ENCODE measurements at places on chromosomes 2 and 18.

GRCh38 chr2:63740943-63741342 lies 100.8 kb upstream of the UGP2 start:
- no peak for DNase-seq

- no peak for DNase-seq
These were observed 83.5 kb downstream of the NFATC1 start for GRCh38 chr18:79479116-79479760.

- no peak for DNase-seq
These were observed 65.6 kb downstream of the NOL4 start for GRCh38 chr18:34158881-34159690.

- no peak for DNase-seq
These were observed 298.2 kb downstream of the TCF4 start for GRCh38 chr18:55289775-55290174.

GRCh38 chr2:131125195-131125757 lies 20.1 kb downstream of the PLEKHB2 start:
- no peak for DNase-seq

GRCh38 chr2:55051026-55051866 lies 995 bp upstream of the RTN4 start:
- DNase-seq, result no peak

- DNase-seq, result no peak
These were observed 135.7 kb downstream of the OTX1 start for GRCh38 chr2:63186331-63186730.

DNA sequence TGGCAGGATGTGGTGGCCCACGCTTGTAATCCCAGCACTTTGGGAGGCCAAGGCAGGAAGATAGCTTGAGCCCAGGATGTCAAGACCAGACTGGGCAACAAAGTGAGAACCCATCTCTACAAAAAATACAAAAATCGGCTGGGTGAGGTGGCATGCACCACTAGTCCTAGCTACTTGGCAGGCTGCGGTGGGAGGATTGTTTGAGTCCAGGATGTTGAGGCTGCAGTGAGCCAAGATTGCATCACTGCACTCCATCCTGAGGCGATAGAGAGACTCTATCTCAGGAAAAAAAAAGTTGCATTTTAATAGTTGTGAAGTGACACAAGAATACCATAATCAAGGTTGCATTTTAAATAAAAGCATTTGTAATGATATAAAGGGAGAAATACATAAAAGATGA lies 124.1 kb upstream of the SLC38A11 start:
- no peak for DNase-seq

- DNase-seq, result peak; percentile 17
These were observed at the start of gene UNC80 for GRCh38 chr2:209771474-209772289. UNC80 (plus strand) TSS chr2:209771832; CDS start chr2:209772073, 241 bp downstream.

DNA sequence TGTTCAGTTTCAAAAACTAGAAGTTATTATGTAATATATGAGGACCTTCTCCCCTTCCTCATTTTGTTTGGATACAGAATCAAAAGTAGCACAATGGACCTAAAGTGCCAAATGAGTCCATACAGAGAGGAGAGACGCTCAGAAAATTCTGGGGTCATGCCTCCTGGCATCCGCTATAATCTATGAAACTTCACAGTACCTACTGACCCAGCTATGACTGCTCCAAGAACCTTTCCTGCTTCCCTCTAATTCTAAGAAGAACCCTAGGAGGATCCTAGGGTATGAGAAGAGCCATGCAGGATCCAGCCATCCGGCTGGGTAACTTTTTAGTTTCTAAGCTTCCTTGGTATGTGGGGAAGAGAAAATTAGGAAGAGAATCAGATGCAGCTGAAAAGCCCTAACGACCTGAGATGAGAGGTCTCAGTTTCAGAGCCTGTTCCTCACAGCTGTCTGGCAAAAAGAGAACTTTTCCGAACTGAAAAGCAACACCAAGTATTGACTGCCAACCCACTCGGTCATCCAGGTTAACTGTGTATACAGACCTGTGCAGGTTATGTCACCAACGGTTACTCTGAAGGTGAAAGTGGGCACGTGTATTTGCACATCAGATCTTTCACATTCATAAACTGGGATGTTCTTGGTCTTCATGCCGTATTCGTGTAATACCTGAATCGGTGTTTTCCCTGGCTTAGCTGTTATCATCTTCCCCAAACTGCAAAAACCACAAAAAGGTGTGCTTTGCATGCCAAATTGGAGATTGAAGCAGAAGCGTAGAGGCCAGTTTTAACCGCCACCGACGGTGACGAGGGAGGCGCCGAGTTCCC lies 1.1 kb downstream of the PRKRA start:
- peak; percentile 17 for DNase-seq

DNA sequence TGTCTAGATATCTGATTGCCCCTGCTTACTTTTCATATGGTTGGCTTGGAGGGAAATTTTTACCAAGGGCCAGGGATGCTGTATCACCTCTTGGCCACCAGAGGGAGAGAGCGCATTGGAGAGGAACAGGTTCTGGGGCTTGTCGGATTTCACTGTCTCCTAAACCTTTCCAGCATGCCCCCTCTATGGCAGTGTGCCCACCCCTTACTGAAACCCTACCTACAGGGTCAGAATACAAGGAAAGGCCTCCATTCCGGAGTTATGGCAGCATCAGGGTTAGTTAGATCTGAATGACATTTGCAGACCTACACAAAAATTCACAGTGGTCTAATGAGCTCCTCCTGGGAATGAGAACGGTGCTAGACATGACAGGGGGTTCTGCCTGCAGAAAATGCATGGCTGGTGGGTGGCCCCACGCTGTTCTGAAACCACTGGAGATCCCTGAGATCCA lies 5.8 kb downstream of the SLC14A2 start:
- peak; percentile 38 for DNase-seq

DNA sequence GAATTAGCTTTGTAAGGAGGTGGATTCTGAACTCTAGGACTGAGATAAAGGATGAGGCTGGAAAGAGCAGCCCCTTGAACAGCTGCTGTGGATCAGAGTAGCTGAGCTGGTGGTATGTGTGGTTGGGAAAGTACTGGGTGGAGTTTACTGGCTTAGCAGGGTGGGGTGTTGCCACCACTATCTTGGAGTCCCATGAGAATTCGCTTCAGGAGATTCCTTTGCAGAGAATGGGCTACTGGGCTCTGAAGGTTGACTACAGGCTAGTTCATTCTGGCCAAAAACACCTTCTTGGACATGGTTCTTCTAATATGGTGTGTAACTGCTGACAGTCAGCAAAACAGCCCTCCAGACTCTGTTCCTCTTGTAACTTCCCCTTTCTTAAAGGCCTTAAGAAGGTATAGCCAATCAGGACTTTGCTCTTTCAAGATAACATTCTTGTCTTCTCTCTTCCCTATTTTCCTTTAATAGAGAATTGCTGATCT lies 52.7 kb downstream of the TET3 start:
- peak; percentile 80 for DNase-seq

DNA sequence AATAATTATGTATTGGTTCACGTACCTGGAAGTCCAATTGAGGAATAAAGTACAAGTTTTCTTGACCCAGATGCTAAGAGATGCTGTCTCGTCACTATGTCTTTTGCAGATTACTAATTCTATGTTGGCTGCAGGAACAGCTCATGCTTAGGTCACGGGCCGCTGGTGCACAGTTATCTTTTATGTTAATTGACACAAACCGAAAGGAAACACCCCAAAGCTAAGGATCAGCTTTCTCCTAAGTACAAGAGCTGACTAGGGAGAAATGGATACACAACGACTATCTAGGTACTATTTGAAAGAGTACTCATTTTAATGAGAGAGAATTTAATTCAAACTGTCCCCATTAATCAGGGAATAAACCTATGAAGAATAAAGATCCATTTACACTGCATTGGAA lies 217.7 kb upstream of the SLC35G4 start:
- DNase-seq, result no peak

DNA sequence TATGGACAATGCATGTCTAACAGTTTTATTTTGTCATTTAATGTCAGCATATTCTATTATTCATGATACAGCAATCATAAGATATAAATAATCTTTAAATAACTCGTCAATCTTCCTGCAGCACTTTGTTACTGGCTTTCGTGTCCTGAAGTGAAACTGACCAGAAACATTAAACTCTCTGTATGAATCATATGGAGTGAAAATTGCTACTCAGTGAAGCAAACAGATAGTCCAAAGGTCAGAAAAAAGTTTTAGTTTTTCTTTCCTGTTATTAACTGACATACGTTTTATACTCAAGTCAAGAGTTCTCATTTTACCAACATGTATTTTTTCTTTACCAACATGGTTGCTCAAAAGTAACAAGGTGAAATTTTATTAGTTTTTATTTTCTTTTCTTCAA lies 106.8 kb upstream of the GALNT5 start:
- no peak for DNase-seq

- no peak for DNase-seq
These were observed 729.4 kb downstream of the RNF144A start for GRCh38 chr2:7646661-7647060.

DNA sequence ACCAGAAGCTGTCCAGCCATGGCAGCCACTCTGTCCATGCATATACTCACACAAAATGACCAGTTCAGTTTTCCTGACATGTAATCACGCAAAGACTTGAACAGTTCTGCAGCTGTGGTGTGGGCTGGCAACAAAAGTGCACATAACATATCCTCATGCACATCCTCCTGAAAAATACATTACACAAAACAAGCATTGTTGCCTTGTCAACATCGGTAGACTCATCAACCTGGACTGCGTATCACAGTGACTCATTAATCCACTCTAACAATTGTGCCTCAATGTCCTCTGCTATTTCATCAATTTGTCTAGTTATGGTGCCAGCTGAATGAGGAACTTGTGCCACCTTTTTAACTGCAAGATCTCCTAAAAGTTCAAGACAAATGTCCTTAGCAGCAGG lies 19.5 kb downstream of the RBKS start:
- DNase-seq, result no peak

GRCh38 chr2:105454801-105455485 lies 56.1 kb upstream of the FHL2 start:
- DNase-seq, result peak; percentile 56

- no peak for DNase-seq
These were observed 292.4 kb downstream of the SS18 start for GRCh38 chr18:25798046-25798445.

GRCh38 chr2:2887772-2888387 lies 489.7 kb downstream of the EIPR1 start:
- no peak for DNase-seq
